Activated CD4-positive, alpha-beta T cell treated with anti-CD3 and anti-CD28 coated beads for 48 hours (primary cell): ENCODE measurements at places on chromosomes 4 and X.

DNA sequence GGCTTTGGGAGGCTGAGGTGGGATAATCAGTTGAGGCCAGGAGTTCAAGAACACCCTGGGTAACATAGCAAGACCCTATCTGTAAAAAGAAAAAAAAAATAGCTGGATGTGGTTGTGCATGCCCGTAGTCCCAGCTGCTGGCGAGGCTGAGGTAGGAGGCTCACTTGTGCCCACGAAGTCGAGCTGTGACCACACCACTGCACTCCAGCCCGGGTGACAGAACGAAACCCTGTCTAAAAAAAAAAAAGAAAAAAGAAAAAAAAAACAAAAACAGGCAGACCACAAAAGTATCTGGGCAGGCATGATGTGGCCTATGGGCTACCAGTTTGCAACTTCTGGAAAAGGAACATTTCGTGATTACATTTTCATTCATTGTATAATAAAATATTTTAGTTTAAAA, 38.1 kb upstream of the RASGEF1B start:
- DNase-seq = no peak

- no peak for DNase-seq
Measured at GRCh38 chr4:40530961-40531635, 98.6 kb downstream of the RBM47 start.

DNA sequence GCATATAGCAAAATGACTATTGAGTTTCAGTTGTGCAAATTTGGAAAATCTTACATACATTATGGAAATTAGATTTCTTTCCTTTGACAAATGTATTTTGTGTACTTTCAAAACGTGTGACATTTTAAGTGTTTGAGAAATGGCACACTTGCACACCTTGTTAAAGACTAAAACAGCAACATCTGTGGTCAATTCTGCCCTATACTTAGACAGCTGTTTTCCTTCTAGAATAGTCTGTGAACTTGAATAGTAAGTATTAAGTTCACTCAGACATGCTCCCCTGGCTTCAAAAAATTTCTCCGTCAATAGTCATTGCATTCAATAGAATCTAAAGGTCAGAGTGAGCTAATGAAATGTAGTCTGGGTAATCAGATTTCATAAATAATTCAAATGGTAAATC, 21.7 kb upstream of the TBC1D9 start:
- no peak for DNase-seq

DNA sequence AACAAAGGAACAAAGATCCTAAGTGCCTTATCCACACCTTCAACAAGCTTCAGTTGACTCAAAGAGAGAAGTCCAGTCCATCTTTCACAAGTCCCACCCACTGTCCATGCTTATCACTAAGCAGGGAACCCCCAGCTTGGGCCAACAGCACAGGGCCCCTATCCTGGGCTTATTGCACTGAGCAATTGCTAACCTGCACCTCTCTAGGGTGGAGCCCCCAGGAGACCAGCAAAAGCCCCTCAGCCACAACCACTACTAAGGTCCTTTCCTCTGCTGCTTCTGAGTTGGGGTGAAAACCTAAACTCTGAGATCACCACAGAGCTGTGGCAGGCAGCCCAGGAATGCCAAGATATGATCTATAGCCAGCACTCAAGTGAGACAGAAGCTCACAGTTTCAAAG, 96.7 kb upstream of the PBDC1 start:
- DNase-seq = no peak

DNA sequence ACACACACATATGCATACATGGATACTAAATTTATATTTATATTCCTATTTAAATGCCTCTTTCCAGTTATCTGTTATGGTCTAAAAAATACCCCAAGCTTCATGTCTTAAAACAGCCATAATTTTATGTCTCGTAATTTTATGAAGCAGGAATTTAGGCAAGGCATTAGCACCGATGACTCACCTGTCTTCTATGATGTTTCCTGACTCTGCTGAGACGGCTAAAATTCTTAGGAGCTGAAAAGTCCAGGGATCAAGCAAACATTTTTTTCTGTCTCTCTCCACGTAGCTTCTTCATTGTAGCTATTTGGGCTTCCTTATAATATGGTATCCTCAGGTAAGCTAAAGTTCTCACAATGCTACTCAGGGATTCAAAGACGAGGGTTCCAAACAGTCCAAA, 930.3 kb downstream of the STIM2 start:
- no peak for DNase-seq

- DNase-seq = no peak
Measured at GRCh38 chr4:139534287-139534950, 21.6 kb downstream of the SETD7 start.

DNA sequence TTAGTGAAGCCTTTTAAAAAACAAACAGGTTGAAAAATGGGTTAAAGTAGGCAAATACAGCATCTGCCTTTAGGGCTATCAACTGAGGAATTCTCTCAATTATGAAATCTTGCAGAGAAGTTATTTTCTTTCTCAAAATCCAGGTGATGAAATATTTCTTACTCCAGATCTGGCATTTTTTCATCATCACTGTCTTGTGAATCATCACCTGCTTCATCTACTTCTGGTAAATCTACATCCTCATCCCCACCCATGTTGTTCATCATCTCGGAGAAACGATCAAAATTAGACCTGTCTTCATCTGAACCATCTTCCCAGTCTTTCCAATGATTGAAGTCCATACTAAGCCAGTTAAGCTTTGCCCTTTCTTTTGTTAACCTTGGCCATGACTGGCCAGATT, 33.3 kb upstream of the HPF1 start:
- DNase-seq = no peak

GRCh38 chr4:174387143-174387542, 103.4 kb downstream of the CEP44 start:
- no peak for DNase-seq

- DNase-seq = no peak
Measured at GRCh38 chr4:78989697-78990270, 50.5 kb upstream of the PAQR3 start.

DNA sequence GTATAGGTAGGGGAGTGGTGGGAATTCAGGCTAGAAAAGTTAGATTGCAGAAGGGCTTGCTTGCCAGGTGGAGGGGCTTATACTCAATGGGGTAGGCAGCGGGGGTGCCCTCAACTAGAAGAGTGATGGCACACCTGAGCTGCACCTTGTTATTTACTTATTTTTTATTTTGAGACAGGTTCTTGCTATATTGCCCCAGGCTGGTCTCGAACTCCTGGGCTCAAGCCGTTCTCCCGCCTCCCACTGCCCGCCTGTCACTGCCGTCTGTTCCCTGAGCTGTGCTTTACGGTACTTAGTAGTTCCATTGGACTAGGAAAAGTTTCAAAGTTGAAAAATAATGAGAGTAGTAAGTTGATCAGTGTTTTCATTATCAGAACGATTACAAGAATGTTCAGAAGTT, 2.0 kb downstream of the ZFX start:
- DNase-seq = no peak

GRCh38 chr4:123446865-123447474, 50.4 kb downstream of the SPRY1 start:
- DNase-seq = no peak

DNA sequence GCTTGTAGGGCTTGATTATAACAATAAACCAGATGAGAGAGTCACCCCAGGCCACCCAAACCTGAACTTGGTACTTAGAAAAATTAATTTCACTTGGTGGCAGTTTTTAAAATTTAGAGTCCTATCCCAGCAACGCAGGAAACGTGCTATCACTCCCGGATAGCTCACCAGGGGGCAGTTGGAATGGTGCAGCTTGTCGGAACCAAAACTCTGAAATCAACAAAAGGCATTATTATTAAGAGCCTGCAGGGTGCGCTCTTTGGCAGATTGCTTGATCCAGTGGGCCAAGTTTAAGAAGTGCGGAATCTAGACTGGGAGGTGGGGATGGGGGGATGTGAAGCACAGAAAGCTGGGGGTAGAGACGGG, 2.4 kb downstream of the FRAS1 start:
- peak; percentile 47 for DNase-seq

DNA sequence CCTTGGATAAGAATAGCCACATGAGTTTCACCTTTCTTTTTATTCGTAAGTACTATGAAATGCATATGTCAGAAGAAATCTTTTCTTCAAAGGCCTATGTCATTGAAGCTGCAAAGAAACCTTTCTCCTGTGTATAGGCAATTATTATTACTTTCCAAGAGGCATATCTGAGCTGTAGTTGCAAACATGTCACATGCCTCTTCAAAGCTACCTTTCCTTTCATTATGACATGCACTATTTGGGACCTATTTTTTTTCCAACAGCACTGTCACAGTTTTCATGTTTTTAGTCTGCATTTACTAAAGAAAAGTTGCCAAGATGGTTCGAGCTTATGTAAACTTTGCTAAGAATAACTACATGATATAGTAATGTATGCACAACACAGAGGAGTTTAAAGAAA, 548.8 kb upstream of the GALNT7 start:
- no peak for DNase-seq

GRCh38 chr4:102759831-102760644, 730 bp downstream of the MANBA start:
- DNase-seq = peak; percentile 32

GRCh38 chr4:153465615-153466080, 512 bp upstream of the TMEM131L start:
- peak; percentile 45 for DNase-seq

DNA sequence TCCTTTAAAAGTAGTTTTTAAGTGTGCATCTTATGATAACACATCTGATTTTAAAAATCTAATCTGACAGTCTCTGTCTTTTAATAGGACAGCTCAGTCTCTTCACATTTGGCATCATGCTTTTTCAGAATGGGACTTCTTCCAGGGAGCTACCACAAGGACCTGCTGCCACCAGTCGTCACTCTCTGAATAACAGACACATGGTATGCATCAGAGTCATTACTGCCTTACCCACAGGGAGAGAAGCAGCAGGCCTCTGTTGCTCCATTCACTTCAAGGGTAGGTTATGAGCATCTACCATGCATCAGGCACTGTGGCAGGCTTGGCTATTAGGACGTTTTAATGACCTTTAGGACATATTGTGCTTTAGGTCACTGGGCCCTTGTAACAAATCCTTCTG, 50.0 kb upstream of the AFAP1 start:
- DNase-seq = no peak
